NCI-H187 (cell line): ENCODE measurements at places on chromosomes 3 and 15.

GRCh38 chr3:72009851-72010443 is 225.0 kb upstream of the PROK2 start:
- no peak for DNase-seq

GRCh38 chr3:136546720-136547119 is 205.5 kb downstream of the STAG1 start:
- DNase-seq: no peak

GRCh38 chr3:52281981-52282801 is 3.7 kb upstream of the WDR82 start:
- DNase-seq: no peak

GRCh38 chr3:38992117-38992760 is 59.5 kb downstream of the SCN11A start:
- no peak for DNase-seq

GRCh38 chr3:23002836-23003732 is 200.0 kb upstream of the UBE2E2 start:
- peak; percentile 40 for DNase-seq

GRCh38 chr15:100205549-100206295 is 136.1 kb downstream of the ADAMTS17 start:
- DNase-seq: no peak

GRCh38 chr3:184261854-184262763 is 756 bp upstream of the CAMK2N2 start:
- DNase-seq: peak; percentile 51
